ENCODE measurements at places on chromosomes 11 and 22.

GRCh38 chr22:26536056-26536761, 23.9 kb upstream of the TFIP11 start:
- no peak for DNase-seq

DNA sequence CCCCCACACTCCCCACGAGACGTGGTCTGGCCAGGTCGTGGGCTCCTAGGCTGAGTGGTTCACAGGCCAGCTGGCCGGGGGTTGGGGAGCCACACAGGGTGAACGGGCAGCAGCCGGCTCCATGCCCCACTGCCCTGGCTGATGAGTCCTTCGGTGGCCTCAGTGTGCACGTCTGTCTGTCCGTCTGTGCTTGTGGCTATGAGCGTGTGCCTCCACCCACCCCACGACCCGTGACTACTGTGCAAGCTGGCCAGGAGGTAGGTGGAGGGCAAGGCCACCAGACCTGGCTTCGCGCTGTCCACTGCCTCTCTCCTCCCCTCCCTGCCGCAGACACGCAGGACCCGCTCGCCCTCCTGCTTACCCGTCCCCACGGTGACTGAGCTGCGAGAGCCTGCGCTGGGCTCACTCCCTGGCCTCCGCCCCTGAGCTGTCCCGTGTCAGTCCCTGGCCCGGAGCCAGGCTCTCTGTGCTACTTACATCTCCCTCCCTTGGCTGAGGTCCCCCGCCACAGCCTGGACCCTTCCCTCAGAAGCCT, 14.1 kb downstream of the CSDC2 start:
- no peak for DNase-seq

DNA sequence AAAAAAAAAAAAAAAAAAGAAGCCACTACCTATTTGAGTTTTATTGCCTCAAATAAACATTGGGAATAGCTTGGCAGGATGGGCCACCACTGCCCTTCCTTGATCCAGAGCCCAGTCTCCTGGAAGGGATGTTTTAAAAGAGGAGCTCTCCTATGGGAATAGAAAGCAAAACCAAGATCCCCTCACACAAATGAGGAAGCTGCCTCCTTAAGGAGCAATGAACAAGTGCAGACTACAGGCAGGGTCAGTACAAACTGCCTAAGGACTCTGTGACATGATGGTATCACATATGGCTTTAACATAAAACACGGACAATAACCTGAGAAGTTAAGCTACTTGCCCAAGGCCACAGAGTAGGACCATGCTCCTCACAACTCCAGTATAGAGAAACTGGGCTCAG, 120.8 kb downstream of the NAT10 start:
- no peak for DNase-seq

GRCh38 chr11:12430351-12430750, 53.0 kb downstream of the PARVA start:
- DNase-seq, result peak; percentile 59

GRCh38 chr11:104984808-104985207, 16.4 kb upstream of the CASP4 start:
- DNase-seq, result no peak

- no peak for DNase-seq
Observed at GRCh38 chr11:16603245-16603644, 135.2 kb upstream of the C11orf58 start.

DNA sequence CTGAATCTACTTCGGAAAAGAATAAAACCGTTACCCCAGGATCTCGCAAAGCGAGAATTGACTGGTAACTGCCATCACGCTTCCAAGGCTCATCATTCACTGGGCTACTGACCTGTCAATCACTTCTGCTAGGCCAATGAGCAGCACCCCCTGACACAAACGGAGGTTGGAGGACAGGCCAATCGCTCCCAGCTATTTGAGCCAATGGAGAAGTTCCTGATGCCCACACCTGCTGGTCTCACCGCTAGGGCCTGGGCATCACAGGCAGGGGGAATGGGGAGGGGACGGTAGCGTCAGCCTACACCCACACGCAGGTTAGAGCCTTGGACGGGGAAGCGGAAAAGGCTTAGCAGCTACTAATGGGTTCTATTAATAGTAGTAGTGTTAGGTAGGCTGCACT, 56.7 kb upstream of the CHST1 start:
- no peak for DNase-seq

DNA sequence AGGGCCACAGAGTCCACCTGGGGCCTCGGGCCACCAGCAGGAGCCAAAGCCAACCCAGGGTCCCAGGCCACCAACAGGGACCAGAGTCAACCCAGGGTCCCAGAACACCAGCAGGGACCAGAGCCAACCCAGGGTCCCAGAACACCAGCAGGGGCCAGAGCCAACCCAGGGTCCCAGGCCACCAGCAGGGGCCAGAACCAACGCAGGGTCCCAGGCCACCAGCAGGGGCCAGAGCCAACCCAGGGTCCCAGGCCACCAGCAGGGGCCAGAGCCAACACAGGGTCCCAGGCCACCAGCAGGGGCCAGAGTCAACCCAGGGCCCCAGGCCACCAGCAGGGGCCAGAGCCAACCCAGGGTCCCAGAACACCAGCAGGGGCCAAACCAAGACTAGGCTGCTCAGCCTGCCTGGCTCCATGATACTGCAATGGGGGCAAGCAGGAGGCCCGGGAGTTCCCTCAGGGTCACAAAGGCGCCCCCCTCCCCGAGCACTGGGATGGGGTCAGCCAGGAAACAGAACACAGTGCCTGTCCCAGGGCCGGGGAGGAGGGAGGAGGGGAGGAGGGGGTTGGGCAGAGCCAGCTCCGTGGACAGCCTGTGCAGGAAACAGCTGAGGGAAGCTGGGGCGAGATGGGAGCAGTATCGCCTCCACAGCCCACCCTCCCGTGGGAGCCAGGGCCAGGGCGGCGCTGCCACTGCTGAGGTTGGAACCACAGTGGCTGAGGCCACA, 62.0 kb upstream of the PRR5 start:
- no peak for DNase-seq

DNA sequence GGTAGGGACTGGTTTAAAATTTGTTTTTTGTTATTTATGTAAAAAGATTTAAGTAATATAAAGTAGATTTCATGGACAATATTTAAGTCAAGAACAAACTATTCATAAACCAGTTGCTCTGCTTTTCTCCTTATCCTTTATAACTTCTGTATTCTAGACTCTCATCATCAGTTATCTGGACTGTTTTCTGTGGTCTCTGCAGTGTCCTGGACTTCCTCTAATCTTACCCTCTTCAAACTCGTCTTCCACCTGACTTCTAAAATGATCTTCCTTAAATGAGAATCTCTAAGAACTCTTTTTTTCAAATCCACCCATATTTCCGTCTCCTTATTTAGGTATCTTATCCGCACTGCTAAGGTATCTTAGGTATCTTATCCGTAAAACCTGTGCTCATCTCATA, 8.1 kb downstream of the RRM1 start:
- DNase-seq, result no peak

DNA sequence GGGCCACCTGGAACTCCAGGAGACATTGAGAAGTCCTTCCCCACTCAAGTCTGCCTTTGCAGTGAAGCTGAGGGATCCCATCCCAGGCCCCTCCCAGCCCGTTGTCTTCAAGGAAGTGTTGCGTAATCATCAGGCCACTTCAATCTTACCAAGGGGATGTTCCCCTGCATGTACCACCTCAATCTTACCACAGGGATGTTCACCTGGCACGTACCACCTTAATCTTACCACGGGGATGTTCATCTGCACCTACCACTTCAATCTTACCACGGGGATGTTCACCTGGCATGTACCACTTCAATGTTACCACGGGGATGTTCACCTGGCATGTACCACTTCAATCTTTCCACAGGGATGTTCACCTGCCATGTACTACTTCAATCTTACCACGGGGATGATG, 108.0 kb upstream of the SYN3 start:
- DNase-seq, result no peak

GRCh38 chr11:21785351-21785750, 407.5 kb upstream of the ANO5 start:
- DNase-seq, result no peak

- no peak for DNase-seq
Observed at GRCh38 chr22:22976033-22976922, 88.7 kb downstream of the IGLL5 start.

DNA sequence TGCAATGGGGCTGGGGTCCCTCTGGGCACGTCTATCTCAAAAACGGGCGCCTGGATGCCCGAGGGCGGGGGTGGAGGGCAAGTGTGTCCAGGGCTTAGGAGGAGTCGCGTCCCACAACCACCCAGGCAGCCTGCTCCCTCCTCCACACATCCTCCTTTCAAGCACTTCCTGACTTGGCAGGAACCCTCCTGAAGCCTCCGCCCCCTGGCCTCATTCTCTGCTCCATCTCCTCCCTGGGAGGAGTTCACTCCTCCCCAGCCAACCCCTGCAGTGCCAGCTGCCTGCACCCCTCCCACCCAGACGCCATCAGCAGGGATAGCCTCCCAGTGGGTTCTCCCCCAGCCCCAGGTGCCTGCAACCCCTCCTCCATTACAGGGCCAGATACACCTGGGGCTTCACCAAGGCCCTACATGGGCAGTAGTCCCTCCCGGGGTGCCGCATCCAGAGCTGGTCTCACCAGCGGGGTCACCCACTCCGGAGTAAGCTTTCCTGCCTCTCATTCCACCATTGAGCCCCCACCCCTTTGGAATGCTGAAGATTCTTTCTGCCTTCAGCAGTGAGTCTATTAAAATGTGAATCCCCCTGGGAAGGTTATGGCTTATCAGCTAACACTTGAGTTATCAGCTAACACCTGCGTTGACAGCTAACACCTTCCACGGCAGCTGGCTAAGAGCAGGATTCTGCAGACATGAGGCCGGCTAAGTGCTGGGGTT, 24.4 kb downstream of the RTN4R start:
- peak; percentile 82 for DNase-seq

- DNase-seq, result no peak
Observed at GRCh38 chr11:120805960-120806555, 217.8 kb upstream of the TBCEL start.

- DNase-seq, result no peak
Observed at GRCh38 chr22:30307041-30307574, 17.8 kb upstream of the CASTOR1 start.

- no peak for DNase-seq
Observed at GRCh38 chr11:126344141-126345080, 11.1 kb upstream of the ST3GAL4 start.

- no peak for DNase-seq
Observed at GRCh38 chr11:27171376-27171958, 130.9 kb downstream of the BBOX1 start.

GRCh38 chr22:39528681-39529486, 3.7 kb downstream of the RPS19BP1 start:
- peak; percentile 90 for DNase-seq

DNA sequence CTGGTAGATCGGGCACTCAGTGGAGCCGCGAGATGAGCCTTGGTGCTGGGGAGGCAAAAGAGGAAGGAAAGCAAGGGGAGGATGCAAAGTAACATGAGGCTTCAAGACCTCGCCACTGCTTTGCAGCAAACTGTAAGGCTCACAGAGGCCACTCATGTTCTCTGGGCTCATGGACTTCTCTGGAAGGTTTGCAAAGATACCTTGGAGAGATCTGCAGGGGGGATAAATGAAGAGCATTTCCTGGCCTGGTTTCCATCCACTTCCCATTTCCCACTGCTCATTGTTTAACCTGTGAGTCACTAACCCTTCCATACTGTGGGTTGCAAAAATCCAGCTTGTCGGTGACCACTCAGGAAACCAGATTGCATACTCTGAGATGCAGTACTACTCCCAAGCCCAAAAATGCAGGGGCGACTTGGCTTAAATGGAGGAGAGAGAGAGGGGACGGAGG, 38.5 kb downstream of the OSBP2 start:
- peak; percentile 44 for DNase-seq

DNA sequence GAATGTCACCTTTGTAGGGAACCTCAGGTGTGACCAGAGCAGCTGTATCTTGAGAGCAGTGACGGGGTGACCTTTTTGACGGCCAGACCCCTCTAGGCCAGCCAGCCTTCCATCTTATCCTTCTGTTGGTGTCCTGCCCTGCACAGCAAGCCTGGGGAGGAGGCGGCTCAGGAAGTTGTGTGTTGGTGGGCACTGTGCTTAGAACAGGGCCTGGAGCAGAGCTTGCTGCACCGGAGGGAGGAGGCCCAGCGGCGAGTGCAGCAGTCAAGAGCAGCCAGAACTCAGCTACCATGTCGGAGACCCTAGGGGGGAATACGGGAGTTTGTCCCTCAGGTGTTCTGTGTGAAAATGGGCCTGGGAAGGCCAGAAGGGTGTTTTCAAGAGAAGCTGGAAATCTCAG, 129.4 kb downstream of the OSBP2 start:
- DNase-seq, result no peak

- DNase-seq, result no peak
Observed at GRCh38 chr11:13064593-13064992, 55.5 kb downstream of the RASSF10 start.

- DNase-seq, result peak; percentile 11
Observed at GRCh38 chr11:77557553-77557952, 32.2 kb upstream of the AQP11 start.

- peak; percentile 26 for DNase-seq
Observed at GRCh38 chr11:13962562-13963168, at the start of gene SPON1. Gene SPON1 (plus strand): TSS chr11:13962723. CDS start chr11:13962905, 182 bp downstream.

DNA sequence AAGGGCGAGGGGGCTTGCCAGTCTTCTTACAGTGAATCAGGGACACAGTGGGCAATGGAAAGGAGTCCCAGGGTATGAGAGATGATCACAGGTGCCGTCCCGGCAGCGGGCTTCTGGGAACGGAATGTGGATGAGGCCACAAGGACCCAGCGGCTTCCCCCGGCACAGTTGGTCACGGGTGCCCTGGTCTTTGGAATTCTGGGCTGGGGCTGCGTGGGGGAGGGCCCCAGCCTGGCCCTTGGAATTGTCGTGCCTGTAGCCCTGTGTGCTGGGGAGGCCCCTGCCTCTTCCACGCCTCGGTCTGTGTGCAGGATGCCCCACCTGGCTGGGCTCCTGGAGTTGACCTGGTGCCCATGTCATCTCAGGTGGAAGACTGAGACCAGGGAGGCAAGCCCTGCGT, 76.6 kb downstream of the FBLN1 start:
- no peak for DNase-seq

DNA sequence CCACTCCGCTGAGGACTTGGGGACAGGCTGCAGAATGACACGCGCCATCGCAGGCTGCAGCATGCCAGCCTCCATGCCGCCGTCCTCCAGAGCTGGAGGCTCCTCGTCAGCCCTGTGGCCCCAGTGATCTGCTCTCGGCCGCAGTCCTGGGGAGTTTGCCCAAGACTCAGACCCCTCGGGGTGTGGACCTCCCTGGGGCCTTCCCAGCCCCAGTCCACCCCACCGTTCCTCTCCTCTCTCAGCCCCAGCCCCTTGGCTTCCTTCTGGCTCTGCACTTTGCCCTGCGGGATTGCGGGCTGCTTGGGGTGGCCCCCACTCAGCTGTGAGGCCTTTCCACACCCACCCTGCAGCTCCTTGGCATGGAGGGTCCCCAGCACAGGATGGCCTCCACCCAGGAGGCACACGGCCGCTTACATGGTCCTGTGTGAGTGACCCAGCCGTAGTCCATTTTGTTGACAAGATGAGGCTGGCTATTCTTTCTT, 414.9 kb downstream of the TBC1D22A start:
- DNase-seq, result no peak

DNA sequence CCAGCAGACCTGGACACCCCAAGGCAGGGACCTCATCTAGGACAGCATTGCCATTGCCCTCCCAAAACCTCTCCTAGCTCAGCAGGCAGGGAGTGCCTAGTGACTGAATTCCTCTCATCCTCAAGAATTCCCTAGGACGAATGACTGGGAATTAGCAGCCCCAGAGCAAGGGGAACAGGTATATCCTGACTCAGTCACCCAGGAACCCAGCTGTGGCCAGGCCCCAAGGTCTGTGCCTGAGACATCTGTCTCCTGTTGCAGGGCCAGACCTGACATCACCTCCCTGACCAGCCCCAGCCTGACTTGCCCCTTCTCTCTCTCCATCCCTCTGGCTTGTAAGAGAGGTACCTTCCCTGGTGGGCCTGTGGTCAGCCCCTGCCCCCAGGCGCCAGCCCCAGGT, 39.0 kb upstream of the SUSD2 start:
- DNase-seq, result no peak
